ENCODE measurements at places on chromosomes 7 and 10.

GRCh38 chr7:92843034-92843760 is 6.8 kb upstream of the CDK6 start:
- DNase-seq, result no peak

DNA sequence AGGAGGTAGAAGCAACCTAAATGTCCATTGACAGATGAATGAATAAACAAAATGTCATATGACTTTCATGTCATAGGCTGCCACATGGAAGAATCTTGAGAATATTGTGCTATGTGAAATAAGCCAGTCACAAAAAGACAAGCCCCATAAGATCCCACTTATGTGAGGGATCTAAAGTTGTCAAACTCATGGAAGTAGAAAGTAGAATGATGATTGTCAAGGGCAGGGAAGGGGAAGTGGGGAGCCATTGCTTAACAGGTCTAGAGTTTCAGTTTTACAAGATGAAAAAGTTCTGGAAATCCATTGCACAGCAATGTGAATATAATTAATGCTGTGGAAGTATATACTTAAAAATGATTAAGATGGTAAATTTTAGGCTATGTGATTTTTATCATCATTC is 229.3 kb upstream of the KMT2E start:
- no peak for DNase-seq

- peak; percentile 98 for DNase-seq
Observed at GRCh38 chr7:20199015-20199737, 18.0 kb downstream of the MACC1 start.

- no peak for DNase-seq
Observed at GRCh38 chr10:97781618-97782331, 10.0 kb upstream of the SFRP5 start.

GRCh38 chr7:6244021-6244420 is 28.4 kb downstream of the CYTH3 start:
- DNase-seq, result no peak

GRCh38 chr7:50428911-50429310 is 21.2 kb downstream of the FIGNL1 start:
- no peak for DNase-seq

DNA sequence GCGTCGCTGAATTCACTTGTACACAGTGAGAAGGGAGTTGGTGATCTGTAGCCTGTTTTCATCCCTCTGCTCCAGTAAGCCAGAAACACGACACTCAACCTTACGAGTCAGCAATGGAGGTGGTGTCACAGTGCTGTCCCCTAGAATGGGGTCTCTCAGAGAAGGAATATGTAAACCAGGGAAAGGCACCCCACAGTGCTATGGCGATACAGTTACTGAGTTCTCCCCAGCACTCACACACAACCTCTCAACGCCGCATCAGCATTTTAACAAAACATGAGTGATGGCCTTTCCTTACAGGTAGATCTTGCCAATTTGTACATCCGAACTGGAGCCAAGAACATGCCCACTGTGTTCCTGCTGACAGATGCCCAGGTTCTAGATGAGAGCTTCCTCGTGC is 196.3 kb downstream of the CDCA7L start:
- DNase-seq, result no peak

GRCh38 chr10:132168571-132169030 is 18.1 kb upstream of the DPYSL4 start:
- no peak for DNase-seq

DNA sequence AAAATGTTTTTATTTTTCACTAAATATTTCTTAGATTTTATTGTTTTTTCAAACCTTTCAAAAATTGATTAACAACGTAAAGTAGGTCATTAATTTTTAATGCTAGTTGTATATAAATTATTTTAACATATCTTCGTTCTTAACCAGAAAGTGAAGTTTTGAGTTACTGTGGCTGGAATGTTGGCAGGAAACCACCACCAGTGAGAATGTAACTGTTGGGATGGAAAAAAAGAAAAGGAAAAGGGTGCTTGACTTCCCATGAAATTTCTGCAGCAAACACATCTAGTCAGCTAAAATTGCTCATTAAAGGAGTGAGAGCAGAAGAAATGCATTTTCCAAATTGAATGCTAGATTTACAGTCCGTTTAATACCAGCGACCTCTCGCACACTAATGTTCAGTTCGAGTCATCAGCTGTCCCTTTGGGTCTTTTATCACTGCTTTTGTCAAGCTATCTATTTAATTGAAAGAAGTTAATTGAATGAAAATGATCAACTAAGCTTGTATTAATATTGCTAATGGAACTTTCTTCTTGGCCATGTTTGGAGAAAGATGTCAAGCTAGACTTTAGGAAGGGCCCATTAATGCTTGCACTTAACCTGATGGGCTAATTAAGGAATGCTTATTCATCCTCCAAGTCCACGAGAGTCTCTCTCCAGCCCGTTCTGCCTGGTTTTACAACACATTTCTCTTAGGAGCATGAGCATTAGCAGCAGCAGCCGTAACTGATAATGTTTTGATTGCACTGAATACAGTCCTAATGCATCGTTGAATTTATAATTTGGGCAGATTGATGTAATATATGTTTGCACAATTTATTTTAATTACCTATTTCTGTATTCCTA is 70.1 kb downstream of the UBE3C start:
- no peak for DNase-seq

DNA sequence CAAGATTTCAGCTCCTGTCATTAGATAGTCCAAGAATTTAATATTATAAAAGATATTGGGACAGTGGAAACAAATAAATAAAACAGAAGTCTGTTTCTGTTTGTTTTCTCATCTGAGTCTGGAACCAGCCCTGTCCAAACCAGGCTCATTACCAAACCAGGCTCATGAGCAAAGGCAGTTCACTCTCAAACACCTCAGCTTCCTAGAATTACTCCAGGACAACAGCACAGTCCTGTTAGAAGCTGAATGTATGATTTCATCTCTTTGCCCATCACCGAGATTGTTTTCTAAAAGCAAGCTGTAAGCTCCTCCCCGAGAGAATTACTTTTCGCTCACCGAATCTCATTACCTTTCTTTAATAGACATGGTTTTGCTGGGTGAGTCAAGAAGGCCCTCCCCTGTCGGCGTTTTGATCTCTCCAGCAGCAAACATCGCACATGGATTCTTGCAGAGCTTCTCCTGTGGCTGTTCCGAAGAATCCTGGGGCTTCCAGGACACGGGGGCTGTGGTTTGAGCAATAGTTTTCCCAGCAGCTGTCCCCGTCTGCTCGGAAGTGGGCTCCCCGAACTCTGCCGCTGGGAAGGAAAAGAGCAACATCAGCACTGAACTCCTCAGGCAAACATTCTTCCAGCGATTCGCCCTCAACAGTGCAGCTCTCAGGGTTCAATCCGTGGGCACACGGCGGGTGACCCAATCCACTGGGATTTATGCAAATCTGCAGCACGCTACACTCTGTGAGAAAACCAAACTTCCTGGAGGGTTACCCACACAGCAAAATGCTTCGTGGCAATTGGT is 112.5 kb downstream of the SVIL start:
- DNase-seq, result no peak

DNA sequence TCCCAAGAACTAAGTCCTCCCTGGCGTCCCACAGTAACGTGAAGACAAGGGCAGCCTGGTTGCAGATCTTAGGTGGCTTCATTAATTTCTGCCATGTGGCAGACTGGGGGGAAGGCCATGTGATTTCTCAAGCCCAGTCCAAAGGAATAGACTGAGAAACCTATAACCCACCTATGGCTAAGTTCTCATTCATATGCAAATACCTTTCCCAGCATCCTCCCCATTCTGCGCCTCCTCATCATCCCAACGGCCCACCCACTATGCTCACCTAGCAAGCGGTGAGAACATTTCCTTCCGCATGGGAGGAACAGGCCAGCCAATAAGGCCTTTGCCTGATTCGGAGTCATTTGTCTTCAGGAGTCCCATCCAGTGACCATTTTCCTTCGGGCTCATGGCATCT is 8.2 kb upstream of the CLEC2L start:
- no peak for DNase-seq

DNA sequence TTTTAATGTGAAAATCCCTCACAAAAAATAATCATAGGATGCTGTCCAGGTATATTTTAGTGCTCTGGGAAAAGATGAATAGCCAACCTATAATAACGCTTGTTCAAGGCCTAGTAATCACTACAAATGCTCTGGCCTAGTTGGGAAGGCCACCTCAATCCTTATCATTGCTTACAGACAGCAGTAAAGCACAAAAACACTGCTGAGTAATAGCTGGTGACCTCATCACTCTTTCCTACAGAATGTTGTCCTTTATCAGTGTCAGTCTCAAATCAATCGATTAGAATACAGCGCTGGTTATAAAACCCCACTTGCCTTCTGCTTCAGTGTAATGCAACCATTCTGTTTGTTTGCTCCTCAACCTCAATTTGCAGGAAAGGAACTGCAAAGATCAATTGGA is 72.6 kb upstream of the STEAP1 start:
- DNase-seq, result no peak

- DNase-seq, result peak; percentile 78
Observed at GRCh38 chr7:117837841-117838240, 35.4 kb downstream of the CTTNBP2 start.

DNA sequence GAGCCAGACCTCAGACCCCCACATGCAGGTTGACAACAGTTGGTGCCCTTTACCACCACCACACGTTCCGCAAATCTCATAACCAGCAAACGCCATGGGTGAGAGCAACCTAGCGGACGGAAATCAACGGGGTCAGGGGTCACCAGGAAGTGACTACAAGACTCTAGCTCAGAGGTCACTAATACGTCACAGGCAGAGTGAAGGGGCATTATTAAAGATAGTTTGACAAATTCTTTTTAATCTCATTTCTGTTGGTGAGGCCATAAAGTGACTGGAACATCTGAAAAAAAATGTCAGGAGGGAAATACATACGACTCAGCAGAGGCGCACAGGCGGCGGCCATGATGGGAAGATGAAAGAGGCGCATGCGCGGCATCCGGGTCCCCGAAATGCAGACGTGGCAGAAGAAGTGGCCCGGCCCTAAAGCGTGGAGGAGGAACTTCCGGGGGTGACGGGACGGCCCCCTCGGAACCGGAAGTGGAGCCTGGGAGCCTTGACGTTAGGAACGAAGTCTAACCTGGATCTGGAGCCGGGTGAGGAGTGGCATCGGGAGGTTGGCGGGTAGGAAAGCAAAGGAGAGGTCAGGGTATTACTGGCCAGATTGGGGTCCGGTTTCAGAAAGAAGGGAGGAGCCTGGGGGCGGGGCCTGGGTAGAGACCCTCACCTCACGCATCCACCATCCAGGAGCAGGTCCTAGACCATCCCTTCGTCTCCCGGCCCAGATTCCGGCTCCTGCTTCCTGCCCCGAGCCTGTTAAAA is at the start of gene SEC24C:
Gene SEC24C, plus strand, starts transcription at position 468 of the 759 bp plus-strand sequence. CDS start 2,461 bp downstream, outside the sequence.
- DNase-seq, result peak; percentile 72

DNA sequence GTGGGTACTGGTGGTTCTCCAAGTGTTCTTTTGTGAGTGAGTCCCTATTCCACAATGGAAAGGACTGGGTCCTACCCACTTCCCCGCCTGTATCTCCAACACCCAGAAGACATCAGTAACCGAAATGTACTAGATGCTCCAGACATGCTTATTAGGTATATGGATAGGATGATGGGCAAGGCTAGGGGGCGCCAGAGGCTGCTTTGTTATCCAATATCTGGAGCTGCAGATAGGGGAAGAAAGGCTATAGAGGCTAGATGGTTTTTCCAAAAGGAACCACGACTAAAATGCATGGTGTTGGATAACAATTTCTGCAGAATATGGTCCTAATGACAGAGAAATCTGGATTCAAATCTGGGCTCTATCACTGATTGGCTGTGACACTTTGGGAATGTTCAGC is 56.2 kb upstream of the TM9SF3 start:
- no peak for DNase-seq

GRCh38 chr7:151736403-151736909 is 140.5 kb downstream of the PRKAG2 start:
- DNase-seq, result peak; percentile 60

GRCh38 chr7:47040795-47041347 is 541.0 kb downstream of the TNS3 start:
- DNase-seq, result no peak

DNA sequence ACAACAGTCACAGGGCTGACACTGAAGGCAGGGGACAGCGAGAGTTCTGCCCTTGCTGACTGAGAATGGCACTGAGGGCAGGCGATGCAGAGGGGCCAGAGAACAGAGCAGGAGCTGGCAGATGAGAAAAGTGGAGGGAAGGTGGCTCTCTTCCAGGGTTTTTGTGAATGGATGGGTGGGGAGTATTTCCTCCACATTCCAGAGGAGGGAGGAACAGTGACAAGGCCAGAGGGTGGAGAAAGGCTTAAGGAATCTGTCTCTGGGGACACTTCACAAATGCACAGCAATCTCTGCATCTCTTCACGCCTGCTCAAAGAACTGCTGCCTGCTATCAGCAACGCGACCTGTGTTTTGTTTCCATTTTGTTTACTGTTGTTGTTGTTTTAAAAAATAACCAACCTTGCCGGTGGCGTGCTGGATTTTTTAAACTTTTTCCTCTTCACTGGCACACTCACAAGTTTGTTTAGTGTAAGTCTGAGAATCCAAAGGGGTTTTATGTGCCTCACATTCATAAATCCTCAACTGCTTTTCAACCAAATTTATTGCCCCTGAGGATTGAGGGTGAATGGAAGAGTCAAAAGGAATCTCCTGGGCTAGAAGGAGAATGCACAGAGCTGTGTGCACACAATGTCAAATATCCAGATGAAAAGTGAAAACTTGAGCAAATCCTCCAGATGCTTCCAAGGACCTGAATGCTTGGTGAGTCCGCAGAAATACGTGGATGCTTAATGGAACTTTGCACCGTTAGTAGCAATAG is 129.3 kb downstream of the GLI3 start:
- DNase-seq, result no peak

- no peak for DNase-seq
Observed at GRCh38 chr10:77036993-77037734, 600.4 kb downstream of the KCNMA1 start.

DNA sequence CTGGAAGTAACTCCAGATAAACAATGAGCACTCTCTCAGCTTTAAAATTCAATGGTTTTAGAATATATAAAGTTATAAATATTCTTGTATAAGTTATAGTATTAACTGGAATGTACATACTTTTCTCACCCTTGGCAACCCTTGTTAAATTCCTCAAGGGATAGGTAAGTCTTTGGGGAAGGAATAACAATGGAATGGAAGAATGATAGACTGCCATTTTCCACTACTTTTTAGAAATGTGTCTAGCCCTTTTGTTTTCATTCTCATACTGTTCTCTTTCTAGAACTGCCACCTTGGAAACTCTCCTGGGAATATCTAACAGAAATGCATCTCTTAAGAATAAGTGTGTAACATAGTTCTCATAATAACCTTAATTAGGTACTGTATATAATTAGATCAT is 8.3 kb downstream of the KIF5B start:
- no peak for DNase-seq
